ENCODE measurements at places on chromosomes 3 and 15.

DNA sequence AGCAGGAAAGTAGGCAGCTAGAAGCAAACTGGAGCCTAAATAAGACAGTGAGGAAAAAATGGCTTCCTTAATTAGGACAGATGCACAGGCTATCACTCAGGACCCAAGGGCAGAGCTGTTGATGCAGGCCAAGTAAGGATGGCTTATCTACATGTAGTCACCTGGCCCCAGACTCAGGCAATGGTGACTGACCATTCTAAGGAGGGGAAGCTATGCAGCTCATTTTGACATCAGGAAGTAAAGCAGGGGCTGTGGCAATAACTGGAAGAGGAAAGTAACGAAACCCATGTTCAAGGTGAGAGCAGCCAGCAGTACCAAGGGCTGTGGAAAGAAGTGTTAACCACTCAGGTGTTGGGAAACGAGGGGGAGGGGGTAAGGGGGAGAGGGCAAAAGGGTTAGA is 16.2 kb downstream of the ACAD11 start:
- DNase-seq = no peak

DNA sequence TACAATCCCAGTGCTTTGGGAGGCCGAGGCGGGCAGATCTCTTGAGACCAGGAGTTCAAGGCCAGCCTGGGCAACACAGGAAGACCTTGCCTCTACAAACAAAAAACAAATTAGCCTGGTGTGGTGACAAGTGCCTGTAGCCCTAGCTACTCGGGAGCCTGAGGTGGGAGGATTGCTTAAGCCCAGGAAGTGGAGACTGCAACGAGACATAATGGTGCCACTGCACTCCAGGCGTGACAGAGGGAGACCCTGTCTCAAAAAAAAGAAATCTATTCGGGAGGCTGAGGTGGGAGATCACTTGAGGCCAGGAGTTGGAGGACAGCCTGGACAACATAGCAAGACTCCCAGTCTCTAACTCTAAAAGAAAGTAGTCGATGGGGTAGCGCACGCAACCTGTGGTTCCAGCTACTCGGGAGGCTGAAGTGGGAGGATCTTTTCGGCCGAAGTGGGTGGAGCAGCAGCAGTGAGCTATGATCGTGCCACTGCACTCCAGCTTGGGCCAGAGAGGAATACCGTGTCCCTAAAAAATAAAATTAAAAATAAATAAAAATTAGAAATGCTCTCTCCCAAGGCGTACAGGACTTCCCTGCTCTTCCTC is 775 bp downstream of the C3orf33 start:
- peak; percentile 64 for DNase-seq

DNA sequence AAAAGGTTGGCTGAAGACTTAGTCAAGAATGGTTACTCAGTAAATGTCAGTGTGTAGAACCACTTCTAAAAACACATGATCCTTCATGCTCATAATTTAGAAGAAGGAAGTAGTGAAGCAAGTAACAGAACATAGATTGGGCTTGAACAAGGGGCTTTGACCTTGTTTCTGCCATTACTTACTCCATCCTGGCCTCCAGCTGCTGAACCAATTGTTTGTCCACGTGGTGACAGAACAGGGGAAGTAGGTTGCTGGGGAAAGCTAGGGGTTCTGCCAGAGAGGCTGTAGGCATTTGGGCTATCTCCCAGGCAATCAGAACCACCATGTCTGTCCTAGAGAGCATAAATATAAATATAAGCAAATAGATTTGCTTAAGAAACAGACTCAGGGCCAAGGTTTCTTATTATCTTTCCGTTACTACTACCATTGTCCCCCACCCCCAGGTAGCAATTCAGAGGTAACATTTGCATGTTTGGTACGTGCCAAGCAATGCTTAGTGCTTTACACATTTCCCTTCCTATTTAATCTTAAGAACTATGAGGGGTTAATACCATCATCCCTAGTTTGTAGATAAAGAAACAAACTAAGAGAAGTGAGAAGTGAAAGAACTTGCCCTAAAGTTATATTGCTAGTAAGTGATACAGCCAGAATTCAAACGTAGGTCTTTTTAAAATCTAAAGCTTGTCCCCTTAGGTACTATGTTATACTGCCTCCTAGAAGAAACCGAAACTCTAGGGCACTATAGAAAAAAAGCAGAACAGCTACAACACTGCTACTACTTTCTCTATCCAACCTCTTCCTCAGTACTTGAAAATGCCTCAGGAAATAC is 3.0 kb upstream of the SPG11 start:
- no peak for DNase-seq

DNA sequence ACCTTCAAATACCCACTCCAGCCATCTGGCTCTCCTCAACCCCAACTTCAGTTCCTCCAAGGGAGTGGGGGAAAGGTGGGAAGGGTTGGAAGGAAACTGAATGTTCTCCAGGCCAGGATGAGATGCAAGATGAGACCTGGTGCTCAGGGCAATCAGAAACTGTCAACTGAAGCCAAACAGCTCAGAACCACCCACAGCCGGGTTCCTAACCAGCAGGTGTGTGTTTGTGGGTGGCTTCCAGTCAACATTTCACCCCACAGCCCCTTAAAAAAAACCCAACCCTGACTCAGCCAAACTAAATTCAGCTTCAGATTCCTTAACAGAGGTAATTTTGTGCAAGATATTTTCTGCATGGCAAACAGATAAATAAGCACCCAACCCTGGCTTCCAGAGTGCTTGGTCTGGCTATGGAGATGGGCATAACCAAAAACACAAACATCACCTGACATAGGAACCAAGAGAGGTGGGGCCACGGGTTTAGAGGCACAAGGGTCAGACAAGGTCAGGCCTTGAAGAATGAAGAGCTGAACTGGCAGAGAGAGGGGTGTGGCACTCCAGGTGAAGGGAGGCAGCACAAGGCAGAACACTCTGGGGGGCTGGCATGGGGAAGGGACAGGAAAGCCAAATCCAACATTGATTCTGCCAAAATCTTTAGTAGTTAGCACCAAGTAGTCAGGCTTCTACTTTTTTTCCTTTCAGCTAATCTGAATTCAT is 34.7 kb downstream of the ZNF445 start:
- DNase-seq = no peak

DNA sequence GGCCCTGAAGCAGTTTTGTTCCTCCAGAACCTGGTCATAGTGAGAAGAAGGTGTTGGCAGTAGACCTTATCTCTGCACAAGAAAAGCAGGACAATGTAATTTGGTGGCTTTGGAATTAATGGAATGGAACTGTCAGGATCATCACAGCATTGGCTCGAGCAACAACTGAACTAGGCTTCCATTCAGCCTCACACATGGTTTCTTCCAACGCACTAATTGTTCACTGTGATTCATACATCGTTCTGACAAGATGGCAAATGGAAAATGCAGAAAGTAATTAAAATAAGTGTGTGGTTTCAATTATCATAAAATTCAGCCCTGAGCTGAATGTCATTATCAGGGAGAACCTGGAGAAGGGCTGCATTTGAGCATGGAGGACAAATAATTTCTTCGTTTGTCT is 80.6 kb downstream of the MFSD1 start:
- DNase-seq = no peak

- DNase-seq = no peak
Observed at GRCh38 chr3:16769525-16769924, 115.2 kb upstream of the PLCL2 start.

GRCh38 chr3:4464576-4464975 is 2.5 kb downstream of the SUMF1 start:
- DNase-seq = no peak

DNA sequence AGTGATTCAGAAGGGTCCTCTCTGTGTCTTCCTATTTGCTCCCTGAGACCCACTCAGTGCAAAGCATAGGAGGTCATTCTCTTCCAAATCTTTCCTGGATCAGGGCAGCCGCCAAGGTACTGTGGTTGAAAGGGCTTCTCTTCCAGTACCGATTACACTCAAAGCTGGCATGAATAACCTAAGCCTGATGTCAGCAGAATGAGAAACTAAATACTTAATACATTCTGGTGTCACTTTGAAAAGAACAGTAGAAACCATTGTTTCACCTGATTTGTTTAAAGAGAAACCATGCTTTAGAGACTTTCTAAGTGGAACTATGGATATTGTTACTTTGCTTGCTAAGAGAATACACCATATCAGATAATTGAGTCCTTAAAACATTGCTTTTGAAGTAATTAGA is 50.2 kb downstream of the PDHB start:
- DNase-seq = no peak

- no peak for DNase-seq
Observed at GRCh38 chr15:46644501-46645481, 1010.0 kb downstream of the SQOR start.

DNA sequence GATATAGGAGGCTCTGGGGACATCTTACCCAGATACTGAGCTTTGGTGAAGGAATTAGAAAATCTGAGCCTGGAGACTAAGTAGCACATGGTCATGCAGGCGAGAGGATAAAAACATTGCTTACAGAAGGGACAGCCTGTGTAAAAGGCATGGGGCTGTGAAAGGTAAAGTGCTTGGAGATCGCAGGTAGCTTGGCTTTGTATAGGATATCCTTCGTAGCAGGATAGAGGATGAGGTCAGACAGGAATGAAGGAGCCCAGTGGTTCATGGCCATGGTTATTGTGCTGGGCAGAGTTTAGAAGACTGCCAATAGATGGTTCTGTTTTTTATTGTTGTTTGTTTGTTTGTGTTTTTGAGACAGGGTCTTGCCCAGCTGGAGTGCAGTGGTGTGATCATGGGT is 82.5 kb downstream of the SLMAP start:
- no peak for DNase-seq

GRCh38 chr3:58962040-58962651 is 87.7 kb downstream of the CFAP20DC start:
- no peak for DNase-seq

DNA sequence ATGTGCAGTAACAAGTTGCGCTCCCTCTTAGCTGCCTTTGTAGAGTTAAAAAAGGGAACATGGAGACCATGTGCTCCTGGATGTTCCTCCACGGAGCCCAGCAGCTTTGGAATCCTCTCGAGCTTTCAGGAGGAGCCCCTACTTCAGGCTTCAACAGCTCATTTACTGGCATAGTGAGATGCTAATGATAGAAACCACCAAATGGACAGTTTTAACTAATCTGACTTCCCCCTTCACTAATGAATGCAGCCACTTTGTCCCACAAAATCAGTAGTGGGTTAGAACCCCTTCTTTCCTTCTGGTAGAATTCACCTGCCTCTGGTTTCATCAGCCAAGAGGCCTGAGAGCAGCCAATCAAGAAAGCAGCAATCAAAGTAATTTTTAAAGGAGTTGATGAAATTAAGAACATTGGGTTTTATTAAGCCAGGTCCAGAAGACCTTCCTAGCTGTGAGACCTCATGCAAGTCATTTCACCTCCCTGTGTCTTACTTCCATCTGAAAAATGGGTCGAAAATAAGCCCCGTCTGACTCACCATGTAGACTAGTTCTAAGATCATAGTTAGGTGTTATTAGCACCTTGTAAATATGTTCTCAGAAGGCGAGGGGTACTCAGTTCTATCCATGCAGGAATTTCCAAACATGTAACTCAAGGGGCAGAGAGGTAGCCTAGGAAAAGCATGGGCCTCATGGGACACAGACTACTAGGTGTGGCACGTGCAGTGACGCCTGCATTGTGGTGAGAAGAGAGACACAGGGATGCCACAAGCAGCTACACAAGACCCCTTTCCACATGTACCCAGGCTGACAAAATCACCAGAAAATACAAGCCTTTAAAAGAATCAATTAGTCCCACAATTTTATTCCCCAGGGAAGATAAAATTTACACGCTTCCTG is 179.7 kb upstream of the LPP start:
- no peak for DNase-seq

DNA sequence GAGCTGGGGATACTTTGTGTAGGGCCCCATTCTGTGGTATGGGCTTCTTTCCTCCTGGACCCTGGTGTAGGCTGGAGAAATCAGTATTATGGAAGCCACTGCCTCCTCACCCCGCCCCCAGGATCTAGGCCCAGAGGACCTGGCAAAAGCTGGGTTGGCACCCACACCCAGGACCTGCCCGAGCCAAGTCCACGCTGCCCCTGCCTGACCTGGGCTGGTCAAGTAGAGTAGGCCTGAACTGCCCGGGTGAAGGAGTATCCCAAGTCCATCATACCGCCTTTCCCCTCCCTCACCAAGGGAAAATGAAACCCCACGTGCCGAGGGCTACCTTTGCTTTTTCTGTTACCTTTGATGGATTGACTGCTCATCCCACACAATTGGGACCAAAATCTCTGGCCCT is 37.7 kb upstream of the TRAK1 start:
- DNase-seq = no peak

DNA sequence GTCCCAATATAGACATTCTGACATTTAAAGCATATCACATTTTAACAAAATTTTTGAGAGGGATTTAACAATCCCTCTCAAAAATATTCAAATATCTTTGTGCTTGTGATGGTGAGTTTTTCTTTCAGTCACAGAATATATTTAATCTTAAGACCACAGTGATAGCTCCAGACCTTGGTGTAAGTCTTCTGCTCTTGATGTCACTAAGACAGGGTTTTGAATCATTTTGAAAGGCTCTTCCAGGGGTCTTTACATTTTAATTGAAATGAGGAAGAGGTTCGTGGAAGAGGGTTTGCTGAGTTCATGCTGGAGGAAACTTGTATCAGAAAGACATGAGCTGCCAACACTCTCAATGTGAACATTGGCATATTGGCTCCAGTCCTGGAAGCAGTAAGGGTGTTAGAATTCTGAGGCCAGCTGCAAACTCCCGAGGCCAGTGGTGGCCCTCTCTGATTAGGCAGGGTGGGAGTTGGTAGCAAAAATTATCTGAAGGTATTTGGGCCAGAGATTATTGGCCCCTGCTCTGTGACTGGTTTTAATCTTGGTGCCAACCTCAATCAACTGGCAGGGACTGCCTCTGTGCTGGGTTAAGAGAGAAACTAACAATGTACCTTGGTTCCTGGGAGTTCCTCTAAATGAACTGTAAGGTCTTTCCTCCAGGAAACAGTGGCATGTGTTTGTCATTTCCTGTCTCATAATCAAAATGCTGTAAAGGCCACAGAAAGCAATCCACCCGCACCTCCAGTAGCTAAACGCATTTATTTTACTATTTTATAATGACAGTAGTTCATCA is 5.3 kb downstream of the POU1F1 start:
- DNase-seq = no peak

DNA sequence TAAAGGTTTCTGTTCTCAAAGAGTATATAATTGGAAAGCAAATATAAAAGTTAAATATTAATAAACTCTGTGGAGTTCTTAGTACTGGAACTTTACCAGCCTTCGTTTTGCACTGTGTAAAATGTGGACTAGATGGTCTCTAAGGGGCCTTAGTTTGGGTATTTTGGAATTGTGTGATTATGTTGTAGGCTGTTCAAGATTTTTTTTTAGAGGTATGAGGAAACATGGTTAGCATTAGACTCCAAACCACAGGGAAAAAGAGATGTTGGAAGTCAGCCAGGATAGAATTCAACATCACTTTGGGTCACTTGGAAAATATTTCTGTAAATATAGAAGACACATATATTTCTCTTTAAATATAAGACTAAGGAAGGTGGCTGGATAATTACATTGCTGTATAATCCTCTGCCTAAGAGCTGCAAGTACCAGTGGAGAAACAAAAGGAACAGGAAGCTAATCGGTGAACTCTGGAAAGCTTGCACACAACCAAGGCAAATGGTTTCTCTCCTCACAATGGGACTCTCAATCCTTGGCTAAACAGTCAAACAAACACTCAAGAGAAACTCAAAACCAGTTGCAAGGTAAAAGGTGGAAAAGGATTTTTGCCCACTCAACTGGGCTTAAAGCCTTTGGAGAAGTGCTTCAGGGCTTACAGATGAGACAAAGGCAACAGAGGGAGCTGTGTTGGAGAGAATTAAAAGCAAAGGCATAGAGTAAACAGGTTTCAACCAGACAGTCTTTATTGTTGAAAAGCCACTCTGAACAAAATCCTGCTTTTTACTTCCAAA is 141.7 kb downstream of the NR1D2 start:
- DNase-seq = no peak

- no peak for DNase-seq
Observed at GRCh38 chr3:170976190-170976519, 50.4 kb downstream of the SLC2A2 start.

- no peak for DNase-seq
Observed at GRCh38 chr3:181313335-181313734, 323.8 kb upstream of the DNAJC19 start.

Data from ascending aorta (tissue), 2 donors.